ENCODE measurements at places on chromosomes 3 and 15.

DNA sequence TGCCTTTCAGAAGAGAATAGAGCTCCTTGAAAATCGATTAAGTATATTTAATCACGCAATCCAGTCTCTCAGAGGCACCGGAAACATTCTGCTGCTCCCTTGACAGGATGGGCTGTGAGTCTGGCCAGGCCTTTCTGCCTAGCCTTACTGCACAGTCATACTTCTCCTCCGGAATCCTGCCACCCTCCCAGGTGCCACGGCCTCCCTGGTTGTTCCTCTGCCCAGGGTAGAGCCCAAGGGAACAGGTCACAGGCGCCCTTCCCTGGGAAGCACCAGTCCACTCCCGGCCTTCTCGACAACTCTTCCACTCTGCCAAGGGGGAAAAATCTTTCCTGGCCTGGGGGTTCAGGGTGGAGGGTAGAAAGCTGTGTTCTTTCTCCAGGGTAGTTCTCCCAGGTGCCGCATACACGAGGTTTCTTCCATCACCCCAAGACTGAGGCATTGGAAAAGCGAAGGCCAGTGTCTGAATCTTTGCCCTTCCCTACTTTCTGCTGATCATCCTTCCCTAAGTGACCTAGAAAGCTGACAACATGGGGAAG is 17.4 kb upstream of the SYNM start:
- DNase-seq: no peak

- DNase-seq: no peak
Observed at GRCh38 chr3:112132554-112132953, 494 bp downstream of the GCSAM start.

GRCh38 chr15:59174835-59175831 is 31.5 kb upstream of the LDHAL6B start:
- no peak for DNase-seq

GRCh38 chr3:108486941-108487340 is 23.5 kb downstream of the MYH15 start:
- DNase-seq: no peak

- no peak for DNase-seq
Observed at GRCh38 chr15:97023488-97023844, 693.0 kb downstream of the NR2F2 start.

- no peak for DNase-seq
Observed at GRCh38 chr3:124277144-124277890, 285.4 kb upstream of the ROPN1 start.

- no peak for DNase-seq
Observed at GRCh38 chr15:94052711-94053110, 178.7 kb upstream of the MCTP2 start.

GRCh38 chr3:141303481-141304223 is 64.7 kb upstream of the ZBTB38 start:
- DNase-seq: peak; percentile 19

GRCh38 chr3:110903771-110904519 is 167.7 kb upstream of the NECTIN3 start:
- no peak for DNase-seq

GRCh38 chr15:60374209-60374608 is 23.6 kb downstream of the ANXA2 start:
- DNase-seq: no peak

DNA sequence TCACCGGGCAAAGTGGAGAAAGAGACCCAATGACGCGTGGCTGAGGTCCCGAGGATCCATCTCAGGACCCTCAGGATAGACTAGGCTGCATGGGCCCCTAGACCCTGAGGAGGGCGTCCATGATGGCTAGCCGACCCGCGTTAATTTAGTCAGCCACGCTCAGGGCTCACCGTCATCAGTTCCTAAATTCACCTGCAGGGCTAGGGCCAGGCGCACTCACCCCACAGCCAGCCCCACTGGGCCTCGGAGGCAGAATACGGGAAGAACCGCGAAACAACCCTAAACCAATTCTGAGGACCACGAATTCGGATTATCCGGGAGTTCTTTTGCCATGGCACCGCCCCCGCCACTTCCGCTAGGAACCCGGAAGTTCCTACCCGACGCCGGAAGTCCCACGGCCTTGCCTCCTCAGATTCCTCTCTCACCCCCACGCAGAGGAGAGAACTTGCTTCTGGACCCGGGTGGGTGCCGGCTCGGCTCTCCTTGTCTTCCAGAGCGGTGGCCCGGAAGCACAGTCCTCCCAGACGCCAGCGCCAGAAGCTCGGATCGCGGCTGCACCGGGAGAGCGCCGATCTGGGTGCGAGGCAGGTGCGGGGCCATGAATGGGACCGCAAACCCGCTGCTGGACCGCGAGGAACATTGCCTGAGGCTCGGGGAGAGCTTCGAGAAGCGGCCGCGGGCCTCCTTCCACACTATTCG is at the start of the genes EAF1 and METTL6:
EAF1 (plus strand) TSS at position 417 of the 699 bp plus-strand sequence; CDS start at position 599, 182 bp downstream.
METTL6 (minus strand) TSS at position 363 of the 699 bp plus-strand sequence. CDS start 1,033 bp downstream, outside the sequence.
- peak; percentile 73 for DNase-seq

GRCh38 chr15:41501191-41501917 is 7.7 kb downstream of the ITPKA start:
- DNase-seq: no peak

DNA sequence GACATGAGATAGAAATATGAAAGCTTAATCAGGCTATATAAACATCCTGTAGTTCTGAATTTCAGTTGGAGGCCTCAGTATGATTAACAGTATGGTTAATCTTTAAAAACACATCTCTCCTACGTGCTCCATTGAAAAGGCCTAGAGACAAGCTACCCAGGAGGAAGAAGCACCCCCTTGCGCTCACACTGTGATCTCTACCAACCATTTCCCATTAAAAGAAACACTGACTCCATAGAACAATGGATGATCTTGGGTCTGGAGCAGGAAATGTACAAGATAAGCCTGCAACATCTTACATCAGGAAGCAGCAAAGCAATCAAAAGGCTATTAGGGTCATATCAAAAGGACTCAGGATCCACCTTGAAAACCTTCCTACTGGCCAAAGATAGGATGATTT is 3.4 kb upstream of the EOGT start:
- no peak for DNase-seq

Measured in activated CD4-positive, CD25-positive, alpha-beta regulatory T cell (primary cell).